SK-N-SH (cell line): ENCODE measurements at places on chromosomes 12 and 14. TPM values are rescaled to one million over a fixed set of nuclear protein-coding genes. Genes with fewer than 3 reads are reported as not detected.

DNA sequence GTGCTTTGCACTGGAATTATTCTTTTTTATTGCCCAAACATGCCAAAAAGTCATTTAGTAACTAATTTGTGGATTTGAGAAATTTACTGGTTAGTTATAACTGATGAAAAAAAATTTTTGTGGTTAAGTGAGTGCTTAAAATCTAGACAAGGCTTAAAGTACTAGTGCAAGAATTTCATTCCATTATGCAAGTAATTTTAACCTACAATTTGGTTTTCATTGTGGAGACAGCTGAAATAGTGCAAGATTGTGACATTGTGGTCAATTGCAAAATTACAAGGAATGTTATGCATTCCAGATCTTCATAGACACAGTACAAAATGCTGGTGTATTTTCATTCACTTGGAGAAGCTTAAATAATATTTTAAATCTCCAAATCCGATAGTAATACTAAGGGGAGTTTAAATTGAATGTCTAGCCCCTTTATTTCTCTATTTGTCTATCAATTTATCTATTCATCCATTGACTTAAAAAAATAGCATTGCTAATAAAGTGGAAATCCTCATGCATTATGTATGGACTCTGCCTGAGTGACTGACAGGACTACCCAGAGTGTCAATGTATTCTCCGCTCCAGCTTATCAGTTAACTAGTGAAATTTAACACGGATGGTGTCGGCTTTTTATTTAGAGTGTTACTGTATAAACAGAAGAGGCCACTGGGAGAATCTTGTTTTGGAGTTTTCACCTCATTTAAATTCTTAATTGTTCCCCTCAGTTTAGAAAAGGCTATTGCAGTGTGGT, 125.9 kb downstream of the ALX1 start:
- DNase-seq, result no peak

GRCh38 chr14:85527445-85528035, 2.4 kb upstream of the FLRT2 start:
- DNase-seq, result no peak

DNA sequence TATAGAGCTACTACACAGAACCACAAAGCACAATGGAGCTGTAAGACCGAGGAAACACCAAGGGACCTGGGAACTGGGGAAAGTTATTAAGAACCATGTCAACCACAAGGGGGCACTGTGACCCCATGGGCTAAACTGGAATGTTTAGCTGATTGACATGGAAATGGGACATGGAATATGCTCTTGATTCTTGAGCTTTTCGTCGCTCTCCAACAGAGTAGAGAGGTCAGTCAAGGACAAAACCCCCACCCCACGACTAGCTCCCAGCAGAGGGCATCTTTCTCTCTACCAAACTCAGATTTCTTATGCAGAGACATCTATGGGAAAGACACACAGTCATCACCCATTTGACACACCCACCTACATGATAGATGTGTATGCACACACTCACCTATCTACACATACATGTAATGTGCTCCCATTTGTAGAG, 10.1 kb downstream of the NDRG2 start:
- peak; percentile 75 for DNase-seq

- no peak for DNase-seq
Observed at GRCh38 chr14:20733684-20734429, 11.8 kb upstream of the EDDM3A start.

- no peak for DNase-seq
Observed at GRCh38 chr12:113253532-113254285, 32.4 kb downstream of the TPCN1 start.

DNA sequence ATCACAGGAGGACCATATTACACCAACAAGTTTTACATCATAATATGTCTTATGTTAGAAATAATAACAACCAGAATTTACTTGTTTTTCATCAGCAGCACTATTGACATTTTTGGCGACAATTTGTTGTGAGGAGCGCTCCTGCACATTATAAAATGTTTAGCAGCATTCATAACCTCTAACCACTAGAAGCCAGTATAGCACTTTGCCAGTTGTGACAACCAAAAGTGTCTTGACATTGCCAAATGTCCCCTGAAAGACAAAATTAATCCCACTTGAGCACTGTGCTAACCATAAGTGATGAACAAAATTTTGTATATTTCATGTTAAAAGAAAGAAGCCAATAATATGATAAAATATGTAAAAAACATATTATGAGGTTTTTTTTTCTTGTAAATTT, 356.9 kb upstream of the LMO3 start:
- no peak for DNase-seq

- no peak for DNase-seq
Observed at GRCh38 chr14:85934886-85935254, 404.9 kb downstream of the FLRT2 start.

- DNase-seq, result peak; percentile 90
Observed at GRCh38 chr12:47949441-47950341, 13.7 kb upstream of the TMEM106C start.

GRCh38 chr12:23099604-23100003, 474.6 kb downstream of the ETNK1 start:
- no peak for DNase-seq

- DNase-seq, result no peak
Observed at GRCh38 chr12:93879476-93880421, 202.6 kb downstream of the CRADD start.

DNA sequence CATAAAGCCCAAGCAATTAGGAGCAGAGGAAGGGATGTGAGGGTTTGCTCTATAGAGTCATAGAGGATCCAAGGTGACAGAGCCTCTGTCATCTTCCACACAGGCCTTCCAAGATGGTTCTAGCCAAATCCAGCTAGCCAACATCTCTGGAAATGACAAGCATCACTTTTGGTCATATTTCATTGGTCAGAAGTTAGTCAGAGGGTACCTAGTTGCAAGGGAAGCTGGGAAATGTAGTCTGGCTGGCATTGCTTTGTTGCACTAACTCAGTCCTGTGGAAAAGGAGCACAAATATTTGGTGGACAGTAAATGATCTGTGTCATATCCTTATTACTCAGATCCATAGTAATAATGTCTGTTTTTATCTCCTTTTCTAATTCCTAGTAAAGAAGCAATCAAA, 715.7 kb downstream of the NRXN3 start:
- no peak for DNase-seq

GRCh38 chr14:80792771-80793170, 148.8 kb downstream of the CEP128 start:
- DNase-seq, result no peak

DNA sequence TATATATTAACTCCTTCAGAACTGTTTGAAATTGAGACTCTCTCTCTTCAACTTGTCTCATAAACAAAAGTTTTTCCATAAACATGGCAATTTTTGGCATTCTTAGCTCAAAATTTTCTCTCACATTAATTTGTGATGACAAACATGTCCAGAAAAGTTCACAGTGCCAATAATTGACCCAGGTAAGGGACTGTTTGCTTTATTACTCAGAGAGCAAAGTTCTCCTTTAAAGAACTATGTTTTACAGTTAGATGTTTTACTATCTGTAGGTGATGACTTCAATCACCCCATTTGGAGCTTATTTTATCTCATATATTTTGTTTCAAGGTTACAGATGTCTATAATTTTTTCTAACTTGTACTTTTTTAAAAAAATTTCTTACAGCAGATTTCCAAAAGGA, 855.6 kb downstream of the SLC16A7 start:
- no peak for DNase-seq

DNA sequence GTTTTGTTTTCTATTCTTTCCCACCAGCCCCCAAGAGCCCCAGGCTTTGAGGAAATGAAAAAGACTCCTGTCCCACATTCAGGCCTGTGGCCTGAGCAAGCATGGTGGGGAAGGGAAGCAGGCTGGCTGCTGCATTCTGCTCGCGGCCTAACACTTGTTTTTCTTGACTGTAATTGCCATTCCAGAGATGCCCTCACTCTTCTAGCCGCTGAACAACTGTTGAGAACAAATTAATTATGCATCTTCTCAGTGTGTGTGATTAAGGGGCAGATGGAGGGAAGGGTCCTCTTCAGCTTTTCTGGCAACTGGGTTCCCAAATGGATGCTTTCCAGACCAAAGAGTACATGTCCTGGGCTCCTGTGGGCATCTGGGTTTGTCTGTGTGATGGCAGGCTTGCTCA, 43.3 kb downstream of the ADCK1 start:
- no peak for DNase-seq

CLEC4E gene
- not detected in 2 replicates for polyA plus RNA-seq

GPR65 gene
- under 0.01 TPM in 1 of 2 replicates, not detected in the other for polyA plus RNA-seq

CEP83 gene
- polyA plus RNA-seq, result 2.5 and 4.2 TPM in 2 replicates
